ENCODE measurements at places on chromosomes 3 and 15.

- no peak for DNase-seq
These were observed 12.4 kb downstream of the CACNA2D2 start for GRCh38 chr3:50491023-50491422.

GRCh38 chr3:40869939-40870338 is 329.4 kb upstream of the CTNNB1 start:
- peak; percentile 75 for DNase-seq

GRCh38 chr3:27312044-27312668 is 57.0 kb downstream of the NEK10 start:
- DNase-seq: peak; percentile 57

DNA sequence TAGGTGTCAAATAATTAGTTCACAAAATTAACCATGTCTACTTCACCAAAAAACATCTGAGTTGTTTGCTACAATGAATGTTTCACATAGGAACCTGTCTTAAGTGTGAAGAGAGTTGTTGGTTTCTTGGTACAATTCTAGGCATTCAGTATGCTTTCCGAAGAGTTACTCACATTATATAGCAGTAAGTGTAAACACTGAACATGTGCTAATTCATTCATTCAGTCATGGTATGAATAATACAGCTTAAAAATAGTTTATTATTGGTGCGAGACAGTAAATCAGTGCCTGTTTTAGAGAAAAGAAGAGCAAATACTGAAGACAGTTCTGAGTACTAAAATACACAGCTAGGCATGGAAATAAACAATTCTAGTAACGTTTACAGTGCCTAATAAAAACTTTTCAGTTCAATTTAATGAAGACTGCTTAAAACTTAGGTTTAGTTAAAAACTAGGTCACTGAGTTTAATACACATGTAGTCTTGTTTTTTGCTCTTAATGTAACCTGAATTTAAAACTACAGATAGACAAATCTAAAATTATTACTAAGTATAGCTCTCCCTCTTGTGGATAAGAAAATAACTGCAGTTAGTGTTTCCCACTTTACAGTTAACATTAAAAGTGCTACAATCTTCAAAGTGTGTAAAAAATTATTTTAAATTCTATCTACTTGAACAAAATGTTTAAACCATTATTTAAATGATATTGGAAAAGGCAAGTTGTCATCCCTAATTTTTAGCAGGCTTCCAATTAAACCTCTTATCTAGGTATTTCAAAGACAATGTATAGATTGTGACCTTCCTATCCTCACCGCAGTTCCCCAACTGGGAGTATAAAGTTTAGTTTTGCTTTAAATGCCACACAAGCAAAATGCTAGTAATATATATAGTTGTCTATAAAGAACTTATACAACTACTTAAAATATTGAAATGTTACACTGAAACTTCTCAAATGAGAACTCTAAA is 20.1 kb upstream of the ZCWPW2 start:
- no peak for DNase-seq

- no peak for DNase-seq
These were observed 58.3 kb upstream of the SLCO3A1 start for GRCh38 chr15:91795235-91795634.

- no peak for DNase-seq
These were observed 50.2 kb downstream of the CA12 start for GRCh38 chr15:63331456-63331855.

- DNase-seq: no peak
These were observed 16.9 kb downstream of the PPP2R3A start for GRCh38 chr3:135982404-135982761.

- peak; percentile 39 for DNase-seq
These were observed 4.4 kb downstream of the PRSS50 start for GRCh38 chr3:46713050-46713897.

- DNase-seq: no peak
These were observed 121.7 kb downstream of the ZMAT3 start for GRCh38 chr3:178949896-178950295.

DNA sequence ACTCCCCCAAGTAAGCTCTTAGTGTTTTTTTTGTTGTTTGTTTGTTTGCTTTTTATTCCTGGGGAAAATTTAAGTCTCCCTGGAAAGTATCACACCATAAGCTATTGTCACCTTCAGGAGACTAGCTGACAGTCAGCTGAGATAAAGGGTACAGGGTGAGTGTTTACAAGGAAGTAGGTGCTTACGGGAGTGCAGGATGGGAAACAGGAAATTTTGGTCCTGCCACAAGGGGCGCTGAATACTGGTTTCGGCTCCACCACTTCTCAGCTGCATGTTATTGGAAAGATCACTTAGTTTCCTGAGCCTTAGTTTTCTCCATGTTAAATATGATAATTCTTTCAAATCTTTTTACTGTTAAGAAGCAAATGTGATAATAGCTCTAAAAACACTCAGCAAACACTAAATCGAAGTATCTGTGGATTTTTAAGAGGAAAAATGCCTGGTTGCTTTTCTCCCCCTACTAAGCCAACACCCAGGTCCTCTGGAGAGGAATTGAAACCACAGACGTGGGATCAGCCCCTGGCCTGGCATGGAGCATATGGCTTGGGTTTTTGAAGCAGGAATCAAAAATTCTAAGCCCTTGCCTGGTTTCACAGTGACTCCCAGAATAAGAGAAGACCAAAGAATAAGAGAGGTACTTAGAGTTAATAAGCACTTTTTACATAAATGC is 90.7 kb downstream of the SCN11A start:
- peak; percentile 90 for DNase-seq

DNA sequence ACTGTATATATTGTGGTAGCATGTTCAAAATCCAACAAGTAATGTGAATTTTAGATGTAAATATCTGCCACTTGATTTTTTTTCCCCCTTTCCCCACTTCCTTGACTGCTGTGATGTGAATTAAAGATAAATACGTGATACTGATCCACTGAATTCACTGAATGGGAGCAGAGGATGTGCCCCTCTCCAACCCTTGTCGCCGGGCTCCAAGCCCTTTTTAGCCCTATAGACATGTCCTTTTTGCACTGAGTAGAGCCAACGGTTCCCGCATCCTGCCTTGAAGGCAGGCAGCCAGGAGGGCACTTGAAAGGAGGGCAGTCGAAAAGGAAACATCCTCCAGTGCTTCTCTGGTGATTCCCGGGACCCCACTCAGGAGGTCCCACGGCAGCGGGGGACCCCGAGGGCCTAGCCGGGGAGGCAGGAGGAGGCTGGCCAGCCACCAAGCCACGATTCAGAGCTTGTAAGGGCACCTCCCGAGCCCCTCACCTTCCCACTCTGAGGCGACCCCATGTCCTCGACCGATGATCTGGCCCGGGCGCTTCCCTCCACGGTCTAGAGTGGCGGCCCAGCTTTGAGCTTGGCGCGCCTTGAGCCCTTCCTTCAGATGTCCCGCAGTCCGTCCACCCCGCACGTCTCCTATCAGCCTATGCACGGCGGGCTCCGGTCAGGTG is 901 bp upstream of the MANF start:
- no peak for DNase-seq

- no peak for DNase-seq
These were observed 13.4 kb downstream of the EID1 start for GRCh38 chr15:48891232-48891765.

- peak; percentile 75 for DNase-seq
These were observed 177.2 kb downstream of the ITPR1 start for GRCh38 chr3:4670352-4670751.

- DNase-seq: no peak
These were observed 122.4 kb upstream of the IL12A start for GRCh38 chr3:159866201-159866746.

GRCh38 chr3:134311693-134312071 is 61.0 kb upstream of the RYK start:
- no peak for DNase-seq

DNA sequence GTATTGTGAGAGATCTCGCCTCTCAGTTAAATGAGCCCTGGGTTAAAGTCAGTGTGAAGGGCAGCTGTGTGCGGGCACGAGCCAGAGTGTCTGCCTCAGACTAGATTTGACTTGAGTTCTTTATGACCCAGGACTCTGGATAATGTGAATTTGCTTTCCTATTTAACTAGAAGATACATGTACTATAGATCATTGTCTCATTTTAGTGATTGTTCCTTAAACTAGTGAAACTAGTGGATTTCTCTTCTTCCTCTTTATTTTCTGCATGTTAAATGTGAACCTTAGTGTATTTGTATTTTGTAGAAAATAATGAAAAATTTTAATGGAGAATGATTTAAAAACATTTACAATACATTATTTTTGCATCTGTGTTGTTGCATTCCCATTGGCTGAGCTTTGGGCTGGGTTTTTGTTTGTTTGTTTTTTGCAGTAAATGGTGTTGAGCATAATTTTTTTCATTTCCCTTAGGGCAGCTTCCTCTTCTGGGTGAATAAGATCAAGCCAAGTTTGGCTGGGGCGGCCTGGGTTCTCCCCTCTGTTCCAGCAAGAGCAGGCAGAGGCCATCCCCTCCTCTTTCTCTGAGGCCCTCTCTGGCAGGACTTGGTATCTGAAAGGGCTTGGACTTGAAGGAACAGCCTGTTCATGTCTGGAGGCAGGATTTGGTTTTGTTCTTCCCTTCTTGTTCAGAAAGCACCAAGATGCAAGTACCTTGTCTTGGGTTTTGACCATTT is 15.0 kb downstream of the GCSAM start:
- DNase-seq: peak; percentile 60

DNA sequence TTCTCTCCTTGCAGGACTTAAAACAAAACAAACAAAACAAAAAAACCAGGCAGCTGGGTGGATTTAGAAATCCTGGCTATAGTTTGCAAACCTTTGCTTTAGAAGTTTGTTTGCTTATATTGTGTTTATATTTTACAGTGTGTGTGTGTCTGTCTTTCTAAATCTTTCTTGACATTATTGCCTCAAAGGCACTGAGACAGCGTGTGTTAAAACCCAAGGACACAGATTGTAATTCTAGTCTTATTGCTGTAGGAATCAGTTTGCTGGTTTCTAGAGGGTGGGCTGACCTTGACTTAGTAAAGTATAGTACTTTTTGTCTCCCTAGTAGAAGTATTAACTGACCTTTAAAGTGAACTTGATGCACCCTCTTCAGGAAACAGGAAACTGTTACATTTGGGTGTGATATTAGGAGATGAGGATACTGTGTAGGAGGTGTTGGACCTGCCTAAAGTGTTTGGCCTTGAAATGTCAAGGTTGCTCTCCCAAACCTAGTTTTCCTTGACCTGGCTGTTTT is 71.0 kb downstream of the TCF12 start:
- DNase-seq: no peak

- peak; percentile 91 for DNase-seq
These were observed 126.2 kb upstream of the RASGRP1 start for GRCh38 chr15:38690719-38691332.

DNA sequence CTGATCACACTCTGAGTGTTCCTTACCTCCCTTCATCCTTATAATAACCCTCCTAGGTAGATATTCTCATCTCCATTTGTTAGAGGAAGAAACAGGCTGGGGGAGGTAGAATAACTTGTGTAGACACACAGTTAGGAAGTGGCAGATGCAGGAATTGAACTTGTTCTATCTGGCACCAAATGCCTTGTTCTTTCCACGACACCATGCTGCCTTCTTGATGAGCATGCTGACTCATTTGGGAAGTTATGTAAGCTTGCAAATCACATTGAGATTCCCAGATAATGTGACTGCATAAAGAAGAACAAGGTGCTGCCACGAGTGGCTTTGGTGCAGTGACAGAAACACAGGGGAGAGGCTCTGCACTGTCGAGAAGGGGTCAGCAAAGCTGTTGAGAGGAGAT is 27.5 kb upstream of the NDUFB4 start:
- no peak for DNase-seq

DNA sequence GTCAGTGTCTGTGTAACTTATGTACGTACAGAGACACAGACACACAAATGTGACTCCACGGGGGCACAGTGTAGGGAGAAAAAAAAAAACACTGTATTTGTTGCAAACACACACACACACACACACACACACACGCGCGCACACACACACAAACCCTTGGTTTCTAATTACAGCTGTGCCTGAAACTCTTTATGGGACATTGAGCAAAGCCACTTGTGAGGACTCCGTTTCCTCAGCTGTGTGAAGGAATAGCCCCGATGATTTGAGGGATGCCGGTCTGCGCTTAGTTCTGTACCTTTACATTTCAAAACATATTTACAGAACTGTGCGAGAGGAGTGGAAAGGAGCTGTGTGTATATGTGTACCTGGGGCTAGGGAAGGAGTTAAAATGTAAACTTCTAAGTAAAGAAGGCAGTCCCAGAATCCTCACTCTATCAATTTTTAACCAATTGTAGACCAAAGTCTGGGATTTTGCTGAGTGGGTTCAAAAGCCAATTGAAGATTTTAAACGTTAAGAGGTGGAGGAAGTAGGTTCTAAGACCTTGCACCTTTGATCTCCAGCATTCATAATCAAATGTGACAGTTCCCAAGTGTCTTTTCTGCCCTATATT is 5.3 kb upstream of the BCL6 start:
- no peak for DNase-seq

DNA sequence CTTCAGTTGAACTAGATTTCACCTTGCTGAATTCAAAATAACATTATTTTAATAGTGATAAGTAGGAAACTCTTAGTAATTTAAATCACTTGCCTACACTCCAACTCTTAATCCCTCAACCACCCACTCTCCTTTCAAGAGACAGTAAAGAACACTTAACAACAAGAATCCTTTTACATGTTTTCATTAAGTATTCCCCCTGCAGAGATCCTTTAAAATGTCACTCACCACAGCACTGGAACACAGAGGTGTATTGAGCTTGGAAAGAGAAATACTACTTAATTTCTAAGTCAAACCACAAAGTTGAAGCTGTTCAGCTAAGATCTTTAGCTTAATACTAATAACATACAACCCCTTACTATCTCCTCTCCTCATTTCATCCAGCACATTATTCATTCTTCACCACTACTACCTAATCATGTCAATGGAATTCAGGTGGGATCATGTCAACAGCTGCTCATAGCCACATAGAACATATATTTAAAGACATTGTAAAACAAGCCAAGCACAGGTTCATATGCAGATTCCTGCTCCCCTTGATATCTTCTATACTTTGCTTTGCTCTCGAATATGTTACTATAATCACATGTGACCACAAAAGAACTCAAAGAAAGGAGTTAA is 40.5 kb downstream of the IMPG2 start:
- DNase-seq: no peak

DNA sequence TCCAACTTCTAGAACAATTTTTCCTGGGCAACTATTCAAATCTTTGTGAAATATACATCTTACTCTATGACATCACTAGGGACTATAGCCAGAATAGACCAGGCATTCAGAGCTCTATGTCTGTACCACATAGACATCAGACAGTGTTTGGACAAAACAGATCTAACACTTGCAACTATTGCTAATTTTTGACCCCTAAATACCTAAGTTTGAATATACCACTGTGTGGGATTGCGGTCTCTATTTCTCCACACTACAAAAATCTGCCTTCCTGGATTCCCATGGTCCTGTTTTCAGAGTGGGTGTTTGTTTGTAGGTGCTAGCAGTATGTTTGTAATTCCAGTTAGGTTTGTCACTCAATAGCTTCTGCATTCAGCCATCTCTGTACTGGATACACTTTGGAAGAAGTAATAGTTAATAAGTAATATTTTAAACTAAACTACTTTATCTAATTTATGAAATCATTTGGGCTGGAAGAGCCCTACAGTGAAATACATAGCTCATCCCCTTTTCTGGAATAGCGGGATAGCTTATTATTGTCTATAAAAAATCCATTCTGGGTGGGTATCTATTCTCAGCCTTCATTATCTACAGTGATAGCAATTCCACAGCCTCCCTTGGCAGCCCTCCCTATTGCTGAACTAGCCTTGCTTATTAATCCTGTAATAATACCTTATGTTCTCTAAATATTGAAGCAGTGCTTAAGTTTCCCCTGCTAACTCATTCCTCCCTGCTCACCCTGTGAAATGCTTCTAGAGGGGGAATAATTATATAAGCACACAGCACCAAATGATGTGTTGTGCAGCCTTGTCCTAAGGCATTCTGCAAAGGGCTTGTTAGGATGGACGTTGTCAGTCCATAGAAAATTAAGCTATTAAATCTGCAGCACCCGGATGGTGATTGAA is 49.4 kb downstream of the RBMS3 start:
- DNase-seq: no peak
